HFFc6 (cell line): ENCODE measurements at places on chromosomes 7 and 10. TPM values are rescaled to one million over a fixed set of nuclear protein-coding genes. Genes with fewer than 3 reads are reported as not detected.
A peak's percentile ranks its signal among the peaks of the same experiment; 100 is the strongest.

UNC5B gene
- 5.9 to 11.8 TPM (median 7.6 TPM) in 3 replicates for total RNA-seq

LIPJ gene
- total RNA-seq, result not detected in 3 replicates

ADRA2A gene
- total RNA-seq, result not detected in 3 replicates

ACTL6B gene
- total RNA-seq, result not detected in 3 replicates

SEMA3D gene
- total RNA-seq, result 11.9 to 22.4 TPM (median 20.5 TPM) in 3 replicates

MMD2 gene
- not detected in 3 replicates for total RNA-seq

LEP gene
- total RNA-seq, result not detected in 3 replicates

HTR7 gene
- total RNA-seq, result 0.23 and 0.26 TPM in 2 replicates

- peaks cover 21% of the 10 kb centered on the region for H3K4me1 ChIP-seq
- no peak overlapping the region for H3K27ac ChIP-seq
Observed at GRCh38 chr7:33841705-33842129, 63.6 kb upstream of the BMPER start.

GRCh38 chr7:48249166-48249565 is 77.9 kb downstream of the ABCA13 start:
- H3K27ac ChIP-seq, result no peak overlapping the region
- no peak overlapping the region for H3K4me3 ChIP-seq
- DNase-seq, result no peak
- H3K36me3 ChIP-seq, result no peaks in the 10 kb centered on the region

- H3K4me1 ChIP-seq, result no peaks in the 10 kb centered on the region
- no peak overlapping the region for H3K27ac ChIP-seq
- no peak for DNase-seq
- no peak overlapping the region for H3K4me3 ChIP-seq
- peaks cover 9% of the 10 kb centered on the region; the same call in 1 of the 2 replicates for H3K36me3 ChIP-seq
Observed at GRCh38 chr10:129373718-129374117, 93.3 kb upstream of the MGMT start.

DNA sequence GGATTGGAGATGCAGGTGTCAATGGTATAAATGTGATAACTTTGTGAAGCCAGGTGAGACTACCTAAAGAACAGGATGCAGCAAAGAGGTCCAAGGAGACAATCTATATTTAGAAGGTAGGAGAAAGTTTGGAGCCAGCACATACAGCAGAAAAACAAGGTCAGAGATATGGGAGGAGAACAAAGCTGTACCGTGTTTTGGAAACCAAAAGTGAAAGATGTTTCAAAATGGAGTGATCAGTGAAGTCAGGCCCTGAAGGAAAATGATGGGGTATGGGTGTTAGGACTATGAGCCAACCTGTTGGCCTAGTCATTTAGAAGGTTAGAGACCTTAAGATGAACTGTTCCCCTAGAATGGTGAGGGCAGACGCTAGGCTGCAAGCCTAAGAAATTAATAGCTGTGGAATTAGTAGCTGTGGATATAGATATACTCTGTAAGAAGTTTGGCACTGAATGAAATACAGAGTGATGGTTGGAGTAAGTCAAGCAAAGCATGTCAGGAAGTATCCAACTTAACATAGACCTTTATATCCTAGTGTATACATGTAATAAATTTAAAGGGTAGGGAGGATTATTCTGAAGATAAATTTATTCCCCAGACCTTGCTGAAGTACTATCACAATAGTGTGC is 149.8 kb upstream of the WNT16 start:
- H3K36me3 ChIP-seq, result peaks cover 16% of the 10 kb centered on the region
- H3K4me1 ChIP-seq, result peaks cover 42% of the 10 kb centered on the region
- no peak overlapping the region for H3K4me3 ChIP-seq
- no peak overlapping the region for H3K27ac ChIP-seq
- no peaks in the 10 kb centered on the region for H3K27me3 ChIP-seq
- DNase-seq, result no peak

GRCh38 chr7:38463277-38464225 is 167.6 kb downstream of the AMPH start:
- no peak overlapping the region for H3K27ac ChIP-seq
- no peaks in the 10 kb centered on the region for H3K27me3 ChIP-seq

- H3K4me1 ChIP-seq, result no peaks in the 10 kb centered on the region
- H3K27me3 ChIP-seq, result no peaks in the 10 kb centered on the region
- no peak for DNase-seq
- no peak overlapping the region for H3K27ac ChIP-seq
- H3K4me3 ChIP-seq, result no peak overlapping the region
- H3K36me3 ChIP-seq, result no peaks in the 10 kb centered on the region
Observed at GRCh38 chr7:122913608-122914007, 27.3 kb upstream of the CADPS2 start.

- peaks cover 55% of the 10 kb centered on the region for H3K4me1 ChIP-seq
- H3K4me3 ChIP-seq, result peak overlapping the region; percentile 65
- peak; percentile 40 for DNase-seq
Observed at GRCh38 chr7:131071786-131072504, 255.7 kb upstream of the MKLN1 start.

GRCh38 chr7:84336766-84337165 is 142.2 kb upstream of the SEMA3A start:
- no peaks in the 10 kb centered on the region for H3K27me3 ChIP-seq
- no peak overlapping the region for H3K27ac ChIP-seq
- no peak overlapping the region for H3K4me3 ChIP-seq
- peaks cover 22% of the 10 kb centered on the region for H3K4me1 ChIP-seq
